ENCODE measurements at places on chromosomes 11 and 22.

DNA sequence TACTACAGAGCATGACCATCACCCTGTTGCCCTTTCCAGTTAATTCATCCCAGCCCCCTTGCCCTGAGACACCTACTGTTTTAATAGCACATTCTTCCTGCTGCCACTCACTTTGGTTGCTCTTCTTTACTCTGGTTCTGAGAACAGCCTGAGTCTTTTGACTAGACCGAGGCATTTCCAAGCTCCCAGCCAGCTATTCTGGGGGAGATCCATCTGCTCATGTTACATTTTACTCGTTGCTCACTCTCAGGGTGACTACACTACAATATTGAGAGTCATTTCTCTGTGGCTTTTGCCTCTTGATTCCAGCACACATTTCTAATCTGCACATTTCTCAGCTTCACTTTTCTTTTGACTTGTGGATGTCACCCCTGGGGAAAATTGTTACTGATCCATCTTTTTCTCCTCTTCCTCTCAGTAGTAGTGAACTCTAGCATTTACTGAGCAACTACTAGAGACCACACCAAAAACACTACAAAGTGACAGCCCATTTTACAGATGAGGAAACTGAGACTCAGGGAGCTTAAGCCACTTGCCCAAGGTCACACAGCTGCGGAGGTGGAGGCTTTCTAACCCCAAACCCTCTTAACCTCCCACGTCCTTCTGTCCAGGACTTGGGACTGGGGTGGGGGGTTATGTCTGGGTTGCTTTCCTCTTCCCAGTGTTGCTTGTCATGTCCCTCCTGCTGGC is 117.8 kb downstream of the C11orf91 start:
- DNase-seq, result no peak

- DNase-seq, result no peak
Measured at GRCh38 chr11:63619967-63620366, 5.7 kb upstream of the PLAAT3 start.

DNA sequence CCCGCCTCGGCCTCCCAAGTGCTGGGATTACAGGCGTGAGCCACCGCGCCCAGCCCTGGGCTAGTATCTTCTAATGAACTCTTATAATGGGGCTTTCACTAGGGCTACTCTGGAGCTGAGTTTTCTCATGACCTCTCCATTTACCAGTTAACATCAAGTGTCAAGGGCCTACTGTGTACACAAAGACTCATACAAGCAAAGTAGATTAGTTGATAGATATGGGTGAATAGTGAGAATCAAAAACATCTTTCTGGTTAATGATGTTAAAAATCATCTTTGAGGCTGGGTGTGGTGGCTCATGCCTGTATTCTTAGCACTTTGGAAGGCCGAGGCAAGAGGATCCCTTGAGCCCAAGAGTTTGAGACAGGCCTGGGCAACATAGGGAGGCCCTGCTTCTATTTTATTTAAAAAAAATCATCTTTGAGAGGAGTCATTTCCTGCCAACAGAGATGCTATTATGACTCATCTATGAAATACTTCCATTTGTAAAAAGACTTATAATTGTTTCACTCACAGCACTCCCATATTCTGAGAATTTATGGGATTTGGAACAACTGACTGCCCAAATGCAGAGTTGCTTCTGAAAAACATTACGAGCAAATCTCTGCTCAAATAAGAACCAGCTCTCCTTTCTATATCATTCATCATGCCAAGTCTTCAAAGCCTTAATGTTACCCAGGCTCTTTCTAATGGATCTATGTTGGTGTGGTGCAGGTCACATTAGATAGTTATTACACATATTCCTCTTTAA is 57.0 kb downstream of the GDPD4 start:
- no peak for DNase-seq

DNA sequence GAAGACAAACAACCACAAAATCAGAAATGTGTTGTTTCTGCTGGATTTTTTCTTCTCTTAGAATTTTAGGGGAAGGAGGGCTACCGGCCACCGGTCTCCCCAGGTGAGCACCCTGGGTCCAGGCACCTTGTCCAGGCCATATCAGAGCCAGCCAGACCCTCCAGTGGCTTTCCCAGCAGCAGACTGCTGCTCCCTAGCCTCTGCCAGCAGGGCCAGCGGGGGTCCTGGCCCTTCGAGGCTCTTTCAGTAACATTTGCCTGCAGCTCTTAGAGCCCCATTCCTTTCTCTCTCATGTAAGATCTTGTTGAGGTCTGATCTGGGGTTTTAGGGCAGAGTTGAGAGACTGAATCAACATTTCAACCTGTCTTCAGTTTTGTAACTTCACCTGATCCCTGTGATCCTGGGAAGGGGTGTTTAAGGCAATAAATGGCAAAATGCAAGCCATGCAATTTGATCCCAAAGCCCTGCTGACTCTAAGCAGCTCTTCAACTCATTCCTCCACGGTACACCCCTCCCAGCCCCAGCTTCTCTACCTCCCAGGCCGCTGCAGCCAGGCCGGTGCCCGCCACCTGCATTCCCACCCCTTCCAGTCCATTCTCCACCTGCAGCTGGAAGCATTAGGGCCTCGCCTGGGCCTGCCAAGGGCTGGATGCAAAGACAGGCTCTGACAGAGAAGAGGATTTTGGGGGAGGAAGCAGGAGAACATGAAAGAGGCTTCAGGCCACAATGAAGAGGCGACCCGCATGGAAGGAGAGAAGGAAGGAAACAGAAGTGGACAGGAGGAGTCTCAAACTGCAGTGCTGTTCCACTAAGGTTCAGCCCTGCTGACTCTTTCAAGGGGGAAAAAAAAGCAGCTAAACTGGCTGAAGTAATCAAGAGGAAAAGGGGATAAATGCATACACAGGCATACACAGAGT is 113.0 kb upstream of the FGF3 start:
- no peak for DNase-seq

DNA sequence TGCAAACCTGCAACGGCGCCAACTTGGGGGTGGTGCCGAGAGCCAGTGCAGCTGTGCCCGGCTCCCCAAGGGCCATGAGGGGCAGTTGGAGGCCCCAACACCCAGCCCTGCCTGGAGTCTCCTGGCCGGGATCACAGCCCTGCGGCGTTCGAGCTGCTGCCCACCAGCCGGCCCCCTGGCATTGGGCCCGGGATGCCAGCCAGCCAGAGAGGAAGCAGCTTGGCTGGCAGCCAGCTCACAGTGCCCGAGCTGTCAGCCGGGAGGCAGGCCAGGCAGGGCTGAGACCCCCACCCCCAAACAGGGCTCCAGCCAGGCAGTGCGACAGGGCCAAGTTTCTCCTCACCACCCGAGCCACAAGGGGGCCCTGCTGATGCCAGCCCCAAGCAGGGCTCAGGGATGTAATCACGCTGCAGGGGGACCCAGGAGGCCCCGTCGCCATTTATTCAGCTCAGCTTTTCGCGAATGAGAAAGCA is 26.0 kb upstream of the TCF20 start:
- no peak for DNase-seq

DNA sequence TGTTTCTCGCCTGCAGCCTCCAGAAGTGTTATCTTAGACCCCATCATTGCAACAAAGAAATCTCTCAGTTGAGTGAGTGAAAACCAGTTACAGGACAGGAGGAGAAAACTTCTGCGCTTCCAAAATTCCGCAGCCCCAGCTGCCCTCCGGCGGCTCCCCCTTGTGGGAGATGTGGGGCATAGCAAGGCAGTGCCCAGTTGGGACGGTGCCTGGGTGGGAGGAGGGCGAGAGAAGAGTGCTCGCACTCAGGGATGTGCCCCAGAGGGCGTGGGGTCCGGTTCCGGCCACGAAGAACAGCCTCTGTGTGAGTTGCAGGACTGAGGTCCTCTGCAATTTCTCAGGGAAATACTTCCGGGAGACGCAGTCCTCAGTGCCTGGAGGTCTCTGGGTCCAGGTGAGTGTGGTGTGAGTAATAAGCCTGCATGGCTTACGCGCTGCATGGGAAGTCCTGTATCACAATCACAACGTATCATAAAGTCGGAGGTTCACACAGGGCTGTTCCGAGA is 87.0 kb upstream of the BLID start:
- no peak for DNase-seq

DNA sequence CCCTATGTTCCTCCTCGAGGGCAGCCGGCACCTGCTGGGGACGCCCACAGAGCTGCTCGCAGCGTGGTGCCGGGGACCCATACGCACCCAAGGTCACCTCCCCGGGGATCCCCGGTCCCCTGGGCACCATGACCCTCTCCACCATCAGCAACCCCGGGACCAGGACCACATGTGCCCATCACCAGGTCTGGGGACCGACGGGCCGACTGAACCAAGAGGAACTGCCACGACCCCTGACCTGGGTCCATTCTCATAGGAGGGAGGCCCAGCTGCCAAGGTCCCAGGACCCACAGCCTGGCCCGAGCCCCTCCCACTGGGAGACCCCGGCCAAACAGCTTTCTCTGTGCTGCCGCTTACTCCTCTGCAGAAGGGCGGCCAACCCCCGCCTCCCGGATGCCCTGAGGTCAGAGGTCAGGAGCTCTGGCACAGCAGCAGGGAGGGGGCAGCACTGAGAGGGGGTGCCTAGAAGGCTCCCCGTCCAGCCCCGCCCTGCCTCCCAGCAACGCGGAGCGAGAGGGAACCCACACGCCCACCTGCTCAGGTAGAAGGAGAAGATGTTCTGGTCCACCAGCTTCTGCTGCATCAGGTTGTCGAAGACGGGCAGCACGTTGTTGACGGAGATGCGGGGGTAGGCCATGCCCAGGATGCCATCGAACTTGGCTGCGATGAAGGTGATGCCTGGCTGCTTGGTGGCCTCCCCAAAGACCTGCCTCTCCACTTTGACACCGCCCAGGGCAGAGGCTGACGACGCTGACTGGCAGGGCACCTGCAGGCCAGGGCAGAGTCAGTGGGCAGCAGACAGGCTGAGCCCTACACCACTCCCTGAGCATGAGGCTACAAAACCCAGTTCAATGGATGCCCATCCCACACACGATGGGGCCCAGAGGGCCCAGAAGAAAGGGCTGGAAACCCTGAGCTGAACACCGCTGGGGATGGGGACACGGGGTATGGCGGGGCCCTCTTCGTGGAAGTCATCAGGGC is 6.6 kb downstream of the CTSD start:
- DNase-seq, result no peak

- no peak for DNase-seq
Measured at GRCh38 chr11:28690746-28691145, 582.6 kb downstream of the METTL15 start.

DNA sequence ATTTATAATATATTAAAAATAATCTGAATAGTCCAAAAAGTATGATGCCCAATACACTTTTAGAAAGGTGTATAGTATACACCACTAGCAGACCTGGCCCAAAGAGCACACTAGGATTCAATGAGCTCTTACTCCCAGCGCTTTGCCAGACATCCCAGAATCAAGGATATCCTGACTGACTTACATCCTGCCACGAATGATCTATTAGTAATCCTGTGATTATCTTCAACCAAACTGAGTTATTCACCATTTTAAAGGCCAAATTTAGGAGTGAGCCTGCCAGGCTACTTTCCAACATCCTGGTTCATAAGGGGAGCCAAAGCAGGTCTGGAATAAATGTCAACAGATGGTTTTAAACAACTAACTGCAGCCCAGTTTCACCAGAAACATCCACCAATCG is 60.8 kb upstream of the FAM181B start:
- DNase-seq, result no peak

DNA sequence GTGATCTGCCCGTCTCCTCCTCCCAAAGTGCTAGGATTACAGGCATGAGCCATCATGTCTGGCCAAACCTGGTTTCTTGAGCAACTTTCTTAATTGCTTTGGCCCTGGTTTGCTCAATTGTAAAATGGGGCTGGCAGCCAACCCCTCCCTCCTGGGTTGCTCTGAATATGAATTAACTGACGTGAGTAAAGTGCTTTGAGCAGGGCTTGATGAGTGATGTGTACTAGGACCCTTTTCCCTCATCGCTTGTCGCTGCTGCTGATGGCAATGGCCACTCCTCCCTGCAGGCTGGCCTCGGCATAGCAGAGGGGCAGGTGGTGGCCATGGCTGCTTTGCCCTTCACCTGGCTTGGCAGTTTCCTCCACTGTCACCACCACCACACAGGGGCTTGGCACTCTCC is 41.5 kb downstream of the RNF141 start:
- DNase-seq, result no peak

DNA sequence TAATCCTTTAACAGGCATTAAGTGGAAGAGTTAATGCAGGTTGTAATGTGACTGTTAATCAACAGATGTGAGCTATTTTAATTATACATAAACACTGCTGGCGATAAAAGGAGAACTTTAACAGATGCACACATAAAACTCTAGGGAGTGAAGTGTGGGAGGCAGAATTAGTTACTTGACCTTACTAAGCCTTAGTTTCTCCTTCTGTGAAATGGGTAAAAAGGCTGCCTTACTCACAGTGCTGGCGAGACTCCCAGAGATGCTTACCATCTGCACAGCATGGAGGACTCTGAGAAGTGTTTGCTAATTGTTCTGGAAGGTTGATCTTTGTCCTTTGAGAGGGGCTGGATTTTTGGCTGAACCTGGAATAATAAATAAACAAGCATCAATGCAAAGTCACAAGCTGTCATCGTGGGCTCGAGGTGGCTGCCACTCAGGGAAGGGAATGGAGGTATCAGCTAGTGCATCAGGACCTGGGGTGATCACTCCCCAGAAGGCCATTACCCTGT is 58.6 kb upstream of the MPEG1 start:
- DNase-seq, result no peak

- no peak for DNase-seq
Measured at GRCh38 chr22:32577591-32577990, 103.0 kb downstream of the FBXO7 start.

DNA sequence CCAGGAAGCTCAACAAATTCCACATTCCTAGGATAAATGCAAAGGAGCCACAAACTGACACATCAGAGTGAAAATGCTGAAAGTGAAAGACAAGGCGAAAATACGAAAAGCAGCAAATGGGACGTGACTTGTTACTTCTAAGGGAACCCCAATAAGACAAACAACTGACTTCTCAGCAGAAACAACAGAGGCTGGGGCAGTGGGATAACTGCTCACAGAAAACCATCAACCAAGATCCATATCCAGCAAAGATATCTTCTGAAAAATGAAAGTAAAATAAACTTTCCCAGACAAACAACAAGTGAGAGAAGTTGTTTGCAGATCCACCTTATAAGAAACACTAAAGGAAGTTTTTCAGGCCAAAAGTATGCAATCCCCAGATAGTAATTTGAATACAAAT is 72.1 kb downstream of the DGCR2 start:
- no peak for DNase-seq

All from activated CD8-positive, alpha-beta memory T cell treated with anti-CD3 and anti-CD28 coated beads for 4 hours (primary cell).